Sigmoid colon (tissue), 7 donors: ENCODE measurements at places on chromosomes 3 and 15. TPM values are rescaled to one million over a fixed set of nuclear protein-coding genes. Genes with fewer than 3 reads are reported as not detected.
A peak's percentile ranks its signal among the peaks of the same experiment; 100 is the strongest.

GRCh38 chr3:175413926-175414325 is 554.8 kb downstream of the NAALADL2 start:
- no peak for DNase-seq
- no peaks in the 10 kb centered on the region for H3K27me3 ChIP-seq
- no peak overlapping the region for H3K27ac ChIP-seq
- no peaks in the 10 kb centered on the region for H3K36me3 ChIP-seq
- no peak overlapping the region for H3K4me3 ChIP-seq

DNA sequence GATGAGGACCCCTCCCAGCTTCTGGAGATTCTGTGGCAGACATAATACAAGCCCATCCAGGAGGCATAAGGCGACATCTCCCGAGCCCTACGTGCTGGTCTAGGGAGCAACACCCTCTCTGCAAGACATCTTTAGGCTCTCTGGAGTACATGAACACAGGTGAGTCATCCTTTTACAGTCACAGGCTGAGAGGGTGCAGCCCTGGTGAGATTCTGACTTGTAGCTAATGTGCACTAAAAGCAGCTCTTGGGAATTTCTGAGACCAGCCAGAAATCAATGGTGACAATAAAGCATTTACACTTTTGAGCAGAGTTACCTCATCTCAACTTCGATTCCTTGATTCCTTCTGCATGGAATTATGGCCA is 131.1 kb downstream of the XXYLT1 start:
- no peak for DNase-seq
- no peak overlapping the region for H3K27ac ChIP-seq
- no peak overlapping the region for H3K4me3 ChIP-seq
- H3K4me1 ChIP-seq, result no peaks in the 10 kb centered on the region

DNA sequence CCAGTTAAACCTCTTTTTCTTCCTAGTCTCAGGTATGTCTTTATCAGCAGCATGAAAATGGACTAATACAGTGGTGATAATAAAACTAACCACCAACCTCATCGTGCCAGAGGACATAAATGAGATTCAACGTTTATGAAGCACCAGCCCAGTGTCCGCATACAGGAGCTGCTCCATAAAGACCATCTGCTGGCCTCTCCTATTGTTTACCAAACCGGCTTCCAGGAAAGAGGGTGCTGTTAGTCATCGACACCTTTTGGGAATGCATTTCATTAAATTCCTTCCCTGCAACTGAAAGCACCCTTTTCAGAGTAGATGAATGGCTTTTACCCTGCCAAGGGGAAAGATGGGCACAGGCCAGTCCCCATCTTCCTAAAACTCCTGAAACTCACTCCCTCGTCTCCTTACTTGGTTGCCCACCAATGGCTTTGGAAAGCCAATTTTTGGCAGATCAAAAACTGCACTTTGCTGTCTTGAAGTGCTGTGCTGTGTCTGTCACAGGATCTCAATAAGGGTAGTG is 122.1 kb downstream of the AQP9 start:
- DNase-seq, result no peak
- H3K36me3 ChIP-seq, result no peaks in the 10 kb centered on the region
- no peaks in the 10 kb centered on the region for H3K27me3 ChIP-seq
- no peak overlapping the region for H3K4me3 ChIP-seq

- no peaks in the 10 kb centered on the region for H3K4me1 ChIP-seq
- H3K4me3 ChIP-seq, result no peak overlapping the region
- no peak overlapping the region for H3K27ac ChIP-seq
- no peaks in the 10 kb centered on the region for H3K36me3 ChIP-seq
Measured at GRCh38 chr15:72464251-72464650, 9.9 kb upstream of the ARIH1 start.

DNA sequence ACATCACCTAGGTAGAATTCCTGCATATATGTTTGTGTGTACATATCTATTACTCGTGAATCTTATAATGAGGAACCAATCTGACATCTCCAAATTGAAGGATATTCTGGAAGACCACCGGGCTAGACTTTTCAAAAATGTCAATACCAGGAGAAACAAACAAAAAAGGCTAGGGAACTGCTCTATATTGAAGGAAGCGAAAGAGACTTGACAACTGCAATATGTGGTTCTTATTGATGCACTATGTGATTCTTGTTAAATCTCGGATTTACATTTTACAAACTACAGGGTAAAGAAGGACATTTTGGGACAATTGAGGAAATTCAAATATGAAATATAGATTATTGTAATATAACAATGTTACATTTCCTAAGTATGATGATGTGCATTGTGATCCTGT is 137.5 kb upstream of the CCDC54 start:
- H3K36me3 ChIP-seq, result no peaks in the 10 kb centered on the region
- no peaks in the 10 kb centered on the region for H3K27me3 ChIP-seq
- H3K27ac ChIP-seq, result peak overlapping the region; percentile 83
- peaks cover 54% of the 10 kb centered on the region for H3K4me1 ChIP-seq
- peak overlapping the region; percentile 80 for H3K4me3 ChIP-seq
- DNase-seq, result no peak

DNA sequence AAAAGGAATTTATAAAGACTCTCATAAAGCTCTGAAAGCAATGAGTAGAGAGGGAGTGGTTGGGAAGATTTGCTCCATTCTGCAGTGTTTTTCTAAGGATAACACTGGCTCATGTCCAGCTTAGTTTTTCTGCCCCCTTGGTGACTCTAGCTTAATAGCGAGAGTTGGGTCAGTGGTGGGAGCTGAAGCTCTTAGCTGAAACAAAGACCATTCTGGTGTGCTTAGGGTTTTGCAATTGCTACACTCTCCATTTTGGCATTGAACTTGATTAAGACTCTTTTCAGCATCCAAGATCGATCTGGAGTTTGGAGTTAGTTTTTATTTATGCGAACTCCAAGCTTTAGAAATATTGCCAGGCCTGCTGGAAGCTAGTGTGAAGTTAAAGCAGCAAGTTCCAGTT is 98.0 kb downstream of the ATG7 start:
- no peak overlapping the region for H3K4me3 ChIP-seq
- peaks cover 9% of the 10 kb centered on the region for H3K4me1 ChIP-seq
- H3K27ac ChIP-seq, result no peak overlapping the region
- no peak for DNase-seq

DNA sequence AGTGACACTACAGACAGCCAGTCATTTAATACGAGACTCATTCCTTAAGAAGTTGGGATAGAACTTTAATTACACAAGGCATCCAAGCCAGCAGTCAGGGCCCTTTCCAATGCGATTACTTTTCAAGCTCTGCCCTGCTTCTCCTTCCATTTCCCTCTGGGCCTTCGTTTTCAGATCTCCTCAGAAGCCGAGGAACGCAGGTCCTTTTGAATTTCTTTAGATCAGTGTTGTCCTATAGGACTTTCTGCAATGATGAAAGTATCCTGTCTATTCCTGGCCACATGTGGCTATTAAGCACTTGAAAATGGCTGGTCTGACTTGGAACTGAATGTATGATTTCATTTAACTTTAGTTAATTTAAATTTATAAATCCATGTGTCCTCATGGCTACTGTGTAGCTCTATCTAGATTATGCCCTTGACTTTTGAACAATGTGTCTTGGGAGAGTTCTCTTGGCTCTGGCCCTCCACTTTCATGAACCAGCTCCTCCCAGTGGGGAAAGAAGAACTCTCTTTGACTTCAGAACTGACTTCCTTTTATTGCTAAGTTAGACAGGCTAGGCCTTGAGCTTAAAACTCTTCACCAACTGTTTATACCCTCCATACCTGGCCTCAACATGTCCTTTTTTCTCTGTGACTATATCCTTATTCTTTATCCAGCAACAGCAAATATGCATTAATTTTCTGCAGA is 22.6 kb downstream of the TGFBR2 start:
- H3K4me1 ChIP-seq, result no peaks in the 10 kb centered on the region
- H3K27me3 ChIP-seq, result no peaks in the 10 kb centered on the region
- H3K27ac ChIP-seq, result peak overlapping the region; percentile 66
- peaks cover 3% of the 10 kb centered on the region for H3K36me3 ChIP-seq

GRCh38 chr15:57375827-57376695 is at the start of gene CGNL1:
Gene CGNL1, plus strand, starts transcription at chr15:57376505. Its CDS starts 61,495 bp downstream, at chr15:57438000.
- peak within 1 kb of the TSS; percentile 37 for H3K27ac ChIP-seq
- H3K36me3 ChIP-seq, result no peaks in the 10 kb centered on the region
- peaks cover 16% of the 10 kb centered on the region for H3K27me3 ChIP-seq
- peak; percentile 67 for DNase-seq
- H3K4me3 ChIP-seq, result peak within 1 kb of the TSS; percentile 67

DNA sequence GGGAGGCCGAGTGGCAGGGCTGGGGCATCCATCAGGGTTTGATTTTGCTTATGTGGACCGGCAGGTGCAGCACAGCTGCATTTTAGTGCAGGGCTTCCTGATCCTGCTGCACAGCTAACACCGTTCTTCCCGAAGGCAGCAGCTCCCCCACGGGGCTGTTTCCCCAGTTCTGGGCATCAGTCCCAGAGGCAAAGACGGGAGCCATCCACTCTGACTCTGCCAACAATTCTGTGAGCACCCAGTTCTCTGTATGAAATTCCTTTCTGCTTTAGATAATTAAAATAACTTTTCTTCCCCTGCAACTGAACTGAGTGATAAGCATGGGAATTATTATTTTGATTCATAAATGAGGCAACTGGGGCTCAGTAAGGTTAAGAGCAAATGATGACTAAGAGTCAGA is 262.9 kb upstream of the ATP10A start:
- DNase-seq, result no peak
- H3K27me3 ChIP-seq, result no peaks in the 10 kb centered on the region
- no peak overlapping the region for H3K4me3 ChIP-seq

- H3K27ac ChIP-seq, result no peak overlapping the region
- no peak overlapping the region for H3K4me3 ChIP-seq
- H3K36me3 ChIP-seq, result no peaks in the 10 kb centered on the region
- no peaks in the 10 kb centered on the region for H3K4me1 ChIP-seq
- DNase-seq, result no peak
Measured at GRCh38 chr3:100129941-100130340, 15.6 kb upstream of the FILIP1L start.

- no peak overlapping the region for H3K4me3 ChIP-seq
- H3K27ac ChIP-seq, result peak overlapping the region; percentile 66
- no peaks in the 10 kb centered on the region for H3K27me3 ChIP-seq
- H3K4me1 ChIP-seq, result peaks cover 25% of the 10 kb centered on the region
- no peak for DNase-seq
- H3K36me3 ChIP-seq, result no peaks in the 10 kb centered on the region
Measured at GRCh38 chr3:111769110-111769991, 89.7 kb upstream of the PHLDB2 start.

GRCh38 chr15:68785541-68785940 is 35.2 kb downstream of the ANP32A start:
- H3K36me3 ChIP-seq, result peaks cover 62% of the 10 kb centered on the region
- DNase-seq, result no peak
- no peak overlapping the region for H3K27ac ChIP-seq

DNA sequence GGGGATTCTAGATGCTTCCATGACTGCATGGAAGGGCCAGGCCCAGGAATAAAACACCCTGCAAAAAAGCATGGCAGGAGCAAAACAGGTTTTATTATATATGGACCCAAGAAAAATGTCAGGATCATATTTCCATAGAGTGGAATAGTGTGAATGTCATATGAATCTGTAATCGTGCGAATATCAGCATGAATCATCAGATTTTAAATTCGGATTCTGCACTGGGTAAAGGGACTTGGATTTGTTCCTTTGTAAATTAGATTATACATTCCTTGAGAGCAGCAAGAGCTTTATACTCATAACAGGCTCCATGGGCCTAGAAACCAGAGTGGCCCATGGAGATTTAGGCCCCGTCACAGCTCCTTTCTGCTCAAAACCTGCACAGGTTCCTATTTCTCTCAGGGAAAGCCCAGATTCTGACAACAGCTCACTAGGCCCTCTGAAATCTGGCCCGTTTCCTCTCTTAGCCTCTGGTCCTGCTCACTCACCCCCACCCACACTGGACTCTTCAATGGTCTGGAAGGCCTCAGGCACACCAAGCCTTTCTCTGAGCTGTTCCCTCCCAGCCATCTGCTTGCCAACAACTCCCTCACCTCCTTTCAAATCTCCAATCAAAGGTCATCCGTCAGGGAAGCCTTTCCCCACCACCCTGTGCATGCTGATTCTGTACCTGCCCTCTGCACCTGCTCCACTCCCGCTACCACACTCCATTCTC is 76.0 kb downstream of the FEM1B start:
- H3K4me1 ChIP-seq, result peaks cover 13% of the 10 kb centered on the region
- no peak for DNase-seq
- H3K36me3 ChIP-seq, result no peaks in the 10 kb centered on the region

GRCh38 chr15:73924171-73924921 is 1.9 kb upstream of the LOXL1 start:
- no peak overlapping the region for H3K4me3 ChIP-seq
- peak overlapping the region; percentile 93 for H3K27ac ChIP-seq
- no peaks in the 10 kb centered on the region for H3K4me1 ChIP-seq
- no peak for DNase-seq
- no peaks in the 10 kb centered on the region for H3K36me3 ChIP-seq

DNA sequence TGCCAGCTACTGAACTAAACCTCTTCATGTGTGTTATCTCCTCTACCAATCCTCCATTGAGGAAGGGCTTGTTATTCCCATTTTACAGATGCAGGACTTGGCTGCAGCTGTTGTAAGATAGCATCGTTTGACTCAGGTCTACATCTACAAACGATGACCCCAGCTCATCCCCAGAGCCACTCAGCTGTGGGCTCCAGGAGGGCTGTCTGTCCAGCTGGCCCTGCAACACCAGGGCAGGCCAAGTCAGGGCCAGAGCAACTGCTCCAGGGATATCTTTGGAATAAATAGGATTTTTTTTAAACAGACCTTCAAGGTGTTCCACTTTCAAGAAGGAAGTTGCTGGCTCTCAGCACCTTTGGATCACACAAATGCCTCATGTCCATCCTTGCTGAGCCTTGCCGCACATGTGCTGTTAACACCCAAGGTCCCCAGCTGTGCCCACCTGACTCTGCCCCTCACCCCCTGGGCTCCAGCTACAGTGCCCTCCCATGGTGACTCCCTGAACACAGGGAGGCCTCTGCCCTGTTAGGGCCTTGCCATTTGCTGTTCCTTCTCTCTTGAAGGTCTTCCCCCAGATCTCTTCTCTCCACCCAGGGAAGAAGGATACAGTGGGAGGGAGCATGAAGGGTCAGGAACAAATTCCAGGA is 31.0 kb downstream of the ALDH1L1 start:
- H3K27me3 ChIP-seq, result no peaks in the 10 kb centered on the region
- H3K36me3 ChIP-seq, result no peaks in the 10 kb centered on the region
- H3K27ac ChIP-seq, result no peak overlapping the region
- no peak overlapping the region for H3K4me3 ChIP-seq
- DNase-seq, result peak; percentile 53
- no peaks in the 10 kb centered on the region for H3K4me1 ChIP-seq

DNA sequence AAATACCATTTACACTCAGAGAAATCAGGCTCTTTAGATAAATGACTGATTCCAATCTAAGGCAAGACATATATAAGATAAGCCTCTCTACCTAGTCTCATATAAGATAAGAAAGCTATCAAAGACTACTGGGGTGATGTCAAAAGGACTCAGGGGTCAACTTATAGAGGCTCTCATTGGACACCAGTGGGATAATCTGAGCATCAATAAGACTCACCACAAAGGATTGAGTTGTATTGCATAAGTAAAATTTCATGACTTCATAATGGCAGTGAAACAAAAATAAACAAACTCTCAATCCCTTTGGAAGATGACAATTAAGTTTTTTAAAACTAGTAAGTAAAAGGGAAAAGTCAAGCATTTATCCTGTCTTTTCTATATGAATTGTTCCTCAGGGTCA is 317.8 kb downstream of the SHQ1 start:
- no peak overlapping the region for H3K27ac ChIP-seq
- H3K4me1 ChIP-seq, result no peaks in the 10 kb centered on the region
- no peak overlapping the region for H3K4me3 ChIP-seq
- no peaks in the 10 kb centered on the region for H3K36me3 ChIP-seq
- H3K27me3 ChIP-seq, result no peaks in the 10 kb centered on the region

The CDHR4 gene
- total RNA-seq, result 0.99 TPM

The VIPR1 gene
- 8.9 TPM for total RNA-seq

The GOLGA6L7 gene
- not detected for total RNA-seq

The HERC2 gene
- 56.1 TPM for total RNA-seq
